ENCODE measurements at places on chromosomes 3 and 15.

DNA sequence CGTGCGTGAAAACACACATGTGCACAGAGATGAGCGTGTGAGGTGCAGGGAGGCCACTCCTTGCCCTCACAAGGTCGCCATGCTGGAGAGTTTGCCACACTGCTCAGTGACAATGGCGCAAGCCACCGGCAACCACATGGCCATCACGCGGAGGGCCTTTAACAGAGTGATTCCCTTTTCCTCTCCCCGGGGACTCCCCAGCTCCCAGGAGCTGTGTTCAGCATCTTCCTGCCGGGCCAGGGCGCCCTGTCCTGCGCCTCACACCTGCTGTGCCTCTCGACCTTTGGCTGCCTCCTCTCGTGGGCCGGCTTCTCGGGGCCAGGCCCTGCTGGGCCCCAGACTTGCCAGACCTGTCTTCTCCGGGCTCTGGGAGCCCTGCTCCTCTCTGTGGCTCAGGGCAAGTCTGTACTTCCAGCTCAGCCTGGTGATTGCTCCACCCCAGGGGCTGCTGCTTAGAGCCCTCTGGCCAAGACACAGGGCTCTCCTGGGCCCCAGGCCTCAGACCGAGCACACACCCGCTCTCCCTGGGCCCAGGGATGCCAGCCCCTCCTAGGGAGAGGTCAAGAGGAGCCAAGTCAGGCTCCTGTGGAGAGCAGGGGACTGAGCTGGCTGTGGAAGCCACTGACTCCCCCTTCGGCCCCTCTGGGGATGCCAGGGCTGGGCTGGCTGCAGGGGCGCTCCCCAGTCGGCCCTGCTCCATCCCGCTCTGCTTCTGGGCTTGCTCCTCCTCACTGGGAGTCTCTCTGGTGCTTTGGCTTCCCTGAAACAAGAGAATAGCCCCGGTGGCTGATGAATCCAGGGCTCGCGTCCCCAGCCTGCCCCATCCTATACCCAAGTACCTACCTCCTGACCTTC, 5.6 kb downstream of the CCDC9B start:
- no peak for DNase-seq

- no peak for DNase-seq
Measured at GRCh38 chr3:99817047-99817436, 620 bp upstream of the CMSS1 start.

DNA sequence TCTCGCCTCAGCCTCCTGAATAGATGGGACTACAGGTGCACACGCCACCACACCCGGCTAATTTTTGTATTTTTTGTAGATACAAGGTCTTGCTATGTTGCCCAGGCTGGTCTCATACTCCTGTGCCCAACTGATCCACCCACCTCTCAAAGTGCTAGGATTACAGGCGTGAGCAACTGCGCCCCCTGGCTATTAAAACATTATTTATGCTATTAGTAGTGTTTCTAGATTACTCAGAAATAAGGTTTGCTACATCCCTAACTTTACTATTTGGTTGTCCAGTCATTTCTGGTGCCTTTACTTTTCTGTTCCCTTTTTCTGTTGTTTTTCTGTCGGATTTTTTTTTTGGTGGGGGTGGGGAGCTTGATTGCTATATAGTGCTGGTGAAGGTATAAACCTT, 393.6 kb upstream of the TPM1 start:
- DNase-seq, result no peak

DNA sequence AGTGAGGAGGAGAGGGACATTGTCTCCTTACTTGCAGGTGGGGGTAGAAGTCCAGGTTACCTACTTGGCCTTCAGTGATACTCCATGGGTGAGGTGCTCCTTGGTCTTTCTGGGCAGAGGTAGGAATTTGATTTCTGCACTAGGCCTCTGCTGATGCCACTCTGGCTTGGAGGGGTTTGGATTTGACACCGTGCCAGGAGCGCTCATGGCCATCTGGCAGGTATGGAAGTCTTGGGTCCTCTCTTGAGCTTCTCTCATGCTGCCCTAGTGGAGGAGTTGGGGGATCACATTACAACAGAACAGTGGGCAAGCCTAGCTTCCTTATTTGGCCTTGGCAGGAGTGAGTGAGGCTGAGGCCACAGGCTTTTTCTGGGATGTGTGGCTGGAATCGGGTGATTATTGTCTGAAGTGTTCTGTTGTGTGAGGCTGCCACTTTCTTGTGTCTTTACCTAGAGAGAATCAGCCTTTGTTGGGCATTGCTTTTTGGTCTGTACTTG, 525.0 kb downstream of the GABRG3 start:
- no peak for DNase-seq

All from stimulated activated CD4-positive, alpha-beta T cell treated with anti-CD3 and anti-CD28 coated beads, Interleukin-15, amount 100 ng/mL, for 48 hours (primary cell).